ENCODE measurements at places on chromosomes 12 and 14. TPM values are rescaled to one million over a fixed set of nuclear protein-coding genes. Genes with fewer than 3 reads are reported as not detected.

GRCh38 chr14:32104803-32105202, 27.7 kb downstream of the ARHGAP5 start:
- DNase-seq: no peak

HVCN1 gene
- total RNA-seq: 2.7 TPM

SIX6 gene
- not detected for total RNA-seq

DNA sequence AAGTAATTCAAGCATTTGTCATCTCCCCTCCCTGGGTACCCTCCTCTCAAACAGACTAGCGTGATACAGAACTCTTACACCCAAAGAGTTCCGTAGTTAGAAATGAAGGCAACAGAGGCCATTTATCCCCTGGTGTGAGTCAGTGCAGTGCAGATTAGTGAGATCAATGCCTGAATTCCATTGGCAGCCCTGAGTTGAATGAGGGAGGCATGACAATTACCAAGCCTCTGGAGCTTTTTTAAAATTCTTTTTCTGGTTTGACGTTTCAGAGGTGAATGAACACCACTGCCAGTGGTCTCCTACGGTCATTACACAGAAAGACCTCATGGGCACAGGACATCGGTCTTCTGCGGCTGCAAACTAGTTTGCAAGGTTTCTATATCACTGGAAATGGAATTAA, 94.4 kb downstream of the PRIMA1 start:
- no peak for DNase-seq

UBE3B gene
- total RNA-seq: 17.6 TPM

- no peak for DNase-seq
These were observed 25.1 kb downstream of the C12orf42 start for GRCh38 chr12:103470664-103471063.

GRCh38 chr12:128163086-128163485, 103.9 kb upstream of the TMEM132C start:
- DNase-seq: no peak

GRCh38 chr12:46965880-46966279, 113.5 kb upstream of the PCED1B start:
- DNase-seq: no peak

DNA sequence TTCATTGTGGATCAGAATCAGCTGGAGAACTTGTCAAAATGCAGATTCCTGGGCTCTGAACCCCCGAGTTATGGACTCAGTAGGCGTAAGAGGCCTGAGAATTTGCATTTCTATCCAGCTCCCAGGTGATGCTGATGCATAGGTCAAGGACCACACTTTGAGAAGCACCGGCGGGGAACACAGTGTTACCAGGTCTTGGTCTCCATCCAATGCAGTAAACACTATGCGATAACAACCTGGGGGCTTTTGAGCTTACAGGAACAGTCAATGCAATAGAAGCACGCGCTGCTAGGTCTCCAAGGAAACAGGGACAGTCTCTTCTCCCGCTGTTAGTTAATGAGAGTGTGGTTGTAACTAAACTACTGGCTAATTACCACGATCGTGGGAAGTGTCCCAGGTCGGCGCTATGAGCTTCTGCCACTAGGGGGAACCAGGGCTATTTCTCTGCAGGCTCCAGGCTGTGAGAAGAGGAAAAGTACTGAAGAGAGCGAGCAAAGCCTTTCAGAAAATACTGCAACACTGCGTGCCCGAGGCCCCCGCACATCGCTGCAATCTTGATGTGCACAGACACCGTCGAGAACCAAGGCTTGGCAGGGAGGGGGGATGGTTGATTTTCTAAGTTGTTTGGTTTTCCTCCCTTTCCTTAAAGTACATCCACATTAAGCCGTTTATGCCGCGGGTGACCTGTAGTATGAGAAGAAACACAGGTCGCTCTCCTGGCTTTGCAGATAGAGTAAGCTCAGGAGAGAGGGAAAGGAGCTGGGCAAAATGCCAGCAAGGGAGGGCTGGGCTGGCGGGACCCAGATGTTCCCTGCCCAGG, 52.0 kb upstream of the KCNA1 start:
- DNase-seq: peak; percentile 52

DNA sequence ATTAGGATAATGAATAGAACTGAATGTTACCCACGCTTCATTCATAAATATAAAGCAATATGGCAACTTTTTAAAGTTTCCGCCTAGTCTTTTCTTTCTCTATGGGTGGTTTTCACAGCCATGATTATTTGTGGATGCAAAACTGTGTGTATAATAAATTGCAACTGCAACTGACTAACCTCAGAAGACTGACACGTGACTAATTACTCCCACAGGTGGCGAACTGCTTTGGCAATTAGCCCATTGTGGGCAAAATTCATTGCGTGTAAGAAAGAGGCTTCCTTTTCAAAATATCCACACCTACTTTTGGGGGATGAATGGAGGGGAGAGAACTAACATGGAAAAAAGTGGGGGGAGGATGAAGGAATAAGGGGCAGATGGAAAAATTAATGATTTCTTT, 79.0 kb downstream of the SLC25A21 start:
- peak; percentile 49 for DNase-seq

GRCh38 chr12:46825591-46826414, at the start of gene SLC38A4:
SLC38A4 (minus strand) TSS chr12:46825997; CDS start chr12:46793071, 32,926 bp downstream.
- peak; percentile 67 for DNase-seq

GRCh38 chr12:92977326-92977725, 48.2 kb upstream of the EEA1 start:
- peak; percentile 55 for DNase-seq

DNA sequence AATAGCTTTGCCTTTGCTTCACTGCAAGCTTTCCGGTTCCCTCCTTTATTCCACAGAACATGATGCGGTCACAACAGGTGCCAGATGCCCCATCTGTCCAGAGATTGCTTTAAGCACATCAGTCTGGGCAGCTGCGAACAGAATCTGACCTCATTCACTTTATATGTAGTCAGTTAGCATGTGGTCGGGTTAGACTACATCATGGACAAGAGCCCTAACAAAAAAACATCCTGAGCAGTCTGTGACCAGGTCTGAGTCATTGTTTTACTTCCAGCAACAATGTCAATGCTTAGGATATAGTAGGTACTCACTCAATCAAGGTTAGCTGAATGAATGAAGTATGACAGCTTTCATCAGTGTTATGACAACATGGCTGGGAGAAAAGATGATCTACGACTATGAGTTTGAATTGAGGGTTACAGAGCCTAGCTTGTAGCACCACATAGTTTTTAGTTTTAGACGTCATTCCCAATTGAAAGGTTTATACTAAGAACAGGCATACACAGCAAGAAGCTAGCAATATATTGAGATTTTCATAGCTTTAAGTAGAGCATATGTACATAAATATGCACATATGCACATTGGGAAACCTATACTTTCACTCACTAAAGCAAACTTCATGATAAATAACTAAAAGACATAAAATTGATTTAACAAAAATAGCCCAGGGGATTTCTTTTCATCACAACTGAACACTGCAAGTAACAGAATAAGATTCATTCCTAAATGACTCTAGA, 64.2 kb upstream of the TMCC3 start:
- peak; percentile 96 for DNase-seq

SLC6A15 gene
- total RNA-seq: 24.4 TPM

TMEM63C gene
- 5.2 TPM for total RNA-seq

GRCh38 chr12:121765573-121765972, 27.9 kb downstream of the RHOF start:
- DNase-seq: peak; percentile 86

DNA sequence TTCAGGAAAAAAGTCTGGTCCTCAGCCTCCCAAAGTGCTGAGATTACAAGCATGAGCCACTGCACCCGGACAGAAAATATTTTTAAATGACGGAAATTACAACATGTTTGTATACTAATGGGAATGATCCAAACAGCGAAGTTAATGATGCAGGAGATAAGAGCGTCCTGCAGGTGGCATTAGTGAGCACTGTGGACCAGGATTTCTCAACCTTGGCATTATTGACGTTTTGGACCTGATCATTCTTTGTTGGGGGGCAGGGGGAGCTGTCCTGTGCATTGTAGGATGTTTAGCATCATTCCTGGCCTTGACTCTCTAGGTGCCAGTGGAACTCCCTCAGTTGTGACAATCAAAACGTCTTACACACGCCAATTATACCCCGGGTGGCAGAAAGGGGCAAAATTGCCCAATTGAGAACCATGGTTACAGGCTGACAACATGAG, 34.1 kb downstream of the SCFD1 start:
- DNase-seq: peak; percentile 7

GRCh38 chr12:67698672-67699581, 50.4 kb downstream of the DYRK2 start:
- DNase-seq: no peak

- peak; percentile 30 for DNase-seq
These were observed 359.9 kb downstream of the AEBP2 start for GRCh38 chr12:19799216-19799615.

DNA sequence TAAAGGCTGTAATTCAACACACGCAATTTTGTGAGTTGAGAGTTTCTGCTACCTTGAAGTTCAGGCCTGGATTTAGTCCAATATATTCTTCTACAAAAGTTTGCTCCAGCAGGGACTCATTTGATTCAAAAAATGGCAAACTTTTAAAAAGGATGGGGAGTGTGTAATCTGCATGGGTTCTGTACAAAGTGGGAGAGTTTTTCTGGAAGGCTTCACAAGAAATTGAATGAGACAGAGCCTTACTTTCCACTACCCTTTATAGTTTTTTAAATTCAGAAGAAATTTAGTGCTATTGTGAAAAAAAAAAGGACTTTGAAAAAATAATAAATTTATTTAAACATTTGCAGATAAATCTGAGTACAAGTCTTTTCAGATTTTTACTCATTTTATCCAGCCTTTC, 116.9 kb downstream of the METTL25 start:
- no peak for DNase-seq

SLC10A1 gene
- total RNA-seq: not detected

LACRT gene
- total RNA-seq: not detected

- no peak for DNase-seq
These were observed 32.6 kb downstream of the MLXIP start for GRCh38 chr12:122111089-122111641.

DNA sequence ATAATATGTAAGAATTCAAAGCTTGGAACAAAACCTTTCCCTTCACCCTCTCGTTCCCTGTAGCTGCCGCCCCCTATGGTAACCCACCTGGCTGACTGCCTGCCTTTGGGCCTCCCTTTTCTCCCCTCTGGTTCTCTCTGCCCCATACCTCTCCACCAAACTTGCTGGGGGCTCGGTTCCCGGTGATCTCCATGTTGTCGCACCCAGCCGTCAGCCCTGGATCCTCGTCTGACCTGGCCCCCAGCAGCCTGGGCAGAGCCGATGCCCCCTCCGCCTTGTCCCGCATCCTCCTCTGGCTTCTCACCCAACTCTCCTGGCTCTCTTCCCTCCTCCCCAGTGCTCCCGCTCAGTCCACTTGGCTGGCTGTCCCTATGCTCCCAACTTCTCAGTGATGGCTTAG, 4.5 kb downstream of the CYP46A1 start:
- no peak for DNase-seq
